ENCODE measurements at places on chromosomes 3 and 15.

- no peak for DNase-seq
Measured at GRCh38 chr3:54964081-54964480, 36.2 kb upstream of the LRTM1 start.

DNA sequence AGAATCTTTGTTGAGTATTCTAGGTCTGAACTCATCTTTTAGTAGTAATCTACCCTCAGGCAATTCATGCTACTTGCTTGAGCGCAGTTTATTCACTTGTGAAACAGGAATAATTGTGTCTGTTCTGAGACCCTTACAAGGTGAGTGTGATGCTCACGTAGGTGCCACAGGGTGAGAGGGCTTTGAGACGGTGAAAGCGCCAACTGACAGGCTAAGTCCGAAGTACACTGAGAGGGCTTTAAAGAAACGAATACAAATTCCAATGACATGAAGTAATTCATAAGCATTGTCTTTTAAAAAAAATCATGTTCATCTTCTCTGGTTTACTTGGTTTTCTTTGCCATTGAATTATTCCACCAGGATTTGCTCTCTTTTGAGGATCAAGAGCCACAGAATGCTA lies 393.7 kb upstream of the RGMA start:
- no peak for DNase-seq

- no peak for DNase-seq
Measured at GRCh38 chr3:60557122-60557521, 694.1 kb downstream of the FHIT start.

DNA sequence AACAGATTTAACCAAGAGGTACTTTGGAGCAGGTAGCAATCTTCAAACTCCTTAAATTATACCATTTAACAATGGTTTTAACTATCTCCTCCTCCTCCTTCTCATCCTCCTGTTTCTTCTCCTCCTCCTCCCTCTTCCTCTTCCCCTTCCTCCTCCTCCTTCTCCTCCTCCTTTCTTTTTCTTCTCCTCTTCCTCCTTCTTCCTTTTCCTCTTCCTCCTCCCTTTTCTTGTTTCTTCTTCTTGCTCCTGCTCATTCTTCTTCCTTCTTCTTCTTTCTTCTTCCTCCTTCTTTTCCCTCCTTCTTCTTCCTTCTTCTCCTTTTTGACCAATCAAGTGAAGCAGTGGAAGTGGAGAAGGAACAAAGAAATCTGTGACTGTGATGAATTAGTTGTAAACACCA lies 14.1 kb downstream of the PATL2 start:
- no peak for DNase-seq

DNA sequence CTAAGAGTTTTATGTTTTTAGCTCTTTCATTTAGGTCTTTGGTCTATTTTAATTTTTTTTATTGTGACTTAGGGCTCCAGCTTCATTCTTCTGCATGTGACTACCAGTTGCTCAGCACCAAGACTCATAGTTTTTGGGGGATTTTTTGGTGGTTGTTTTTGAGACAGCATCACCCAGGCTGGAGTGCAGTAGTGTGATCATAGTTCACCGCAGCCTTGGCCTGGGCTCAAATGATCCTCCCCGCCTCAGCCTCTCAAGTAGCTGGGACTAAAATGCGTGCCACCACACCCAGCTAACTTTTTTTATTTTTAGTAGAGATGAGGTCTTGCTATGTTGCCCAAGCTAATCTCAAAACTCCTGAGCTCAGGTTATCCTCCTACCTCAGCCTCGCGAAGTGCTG lies 19.4 kb downstream of the CDV3 start:
- no peak for DNase-seq

All from islet precursor cell (in vitro differentiated cells).